Activated CD4-positive, alpha-beta T cell treated with anti-CD3 and anti-CD28 coated beads, Interleukin-2, amount 10 ng/mL, durations not matched to agents 7 days and 5 days (primary cell): ENCODE measurements at places on chromosomes 12 and 14. TPM values are rescaled to one million over a fixed set of nuclear protein-coding genes. Genes with fewer than 3 reads are reported as not detected.

DNA sequence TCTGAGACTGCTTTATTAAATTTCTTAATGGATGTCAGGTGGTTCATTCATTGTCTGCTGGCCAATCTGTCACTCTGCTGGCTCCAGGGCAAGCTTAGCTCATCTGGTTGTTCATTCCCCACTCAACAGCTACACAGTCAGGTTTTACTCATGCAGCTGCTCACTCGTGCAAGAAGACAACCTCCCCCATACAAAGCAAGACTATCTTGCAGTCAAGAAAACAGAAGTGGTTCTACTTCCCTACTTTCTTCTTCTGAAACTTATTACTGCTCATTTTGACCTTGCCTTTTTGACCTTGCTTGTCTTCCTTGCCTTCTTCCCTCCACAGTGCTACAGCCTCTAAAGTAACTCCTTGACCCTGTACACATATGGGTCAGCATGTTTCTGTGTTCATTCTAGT lies 277.9 kb downstream of the SSPN start:
- DNase-seq, result no peak
- H3K27me3 ChIP-seq, result no peaks in the 10 kb centered on the region
- H3K4me3 ChIP-seq, result no peak overlapping the region
- peaks cover 41% of the 10 kb centered on the region for H3K36me3 ChIP-seq
- H3K4me1 ChIP-seq, result peaks cover 26% of the 10 kb centered on the region
- H3K27ac ChIP-seq, result no peak overlapping the region

AMHR2 gene
- not detected for total RNA-seq

KCNC2 gene
- total RNA-seq, result not detected

- H3K27me3 ChIP-seq, result no peaks in the 10 kb centered on the region
- peaks cover 92% of the 10 kb centered on the region for H3K4me1 ChIP-seq
- DNase-seq, result no peak
- peak overlapping the region; percentile 65 for H3K4me3 ChIP-seq
- H3K36me3 ChIP-seq, result peaks cover 66% of the 10 kb centered on the region
These were observed 9.6 kb downstream of the PTPN6 start for GRCh38 chr12:6960593-6961277.

PMCH gene
- not detected for total RNA-seq

GRCh38 chr14:105476831-105477659 lies 2.4 kb downstream of the CRIP2 start:
- H3K27me3 ChIP-seq, result peaks cover 29% of the 10 kb centered on the region
- H3K4me3 ChIP-seq, result no peak overlapping the region
- H3K27ac ChIP-seq, result peak overlapping the region; percentile 41
- peaks cover 4% of the 10 kb centered on the region for H3K36me3 ChIP-seq
- DNase-seq, result no peak

DNA sequence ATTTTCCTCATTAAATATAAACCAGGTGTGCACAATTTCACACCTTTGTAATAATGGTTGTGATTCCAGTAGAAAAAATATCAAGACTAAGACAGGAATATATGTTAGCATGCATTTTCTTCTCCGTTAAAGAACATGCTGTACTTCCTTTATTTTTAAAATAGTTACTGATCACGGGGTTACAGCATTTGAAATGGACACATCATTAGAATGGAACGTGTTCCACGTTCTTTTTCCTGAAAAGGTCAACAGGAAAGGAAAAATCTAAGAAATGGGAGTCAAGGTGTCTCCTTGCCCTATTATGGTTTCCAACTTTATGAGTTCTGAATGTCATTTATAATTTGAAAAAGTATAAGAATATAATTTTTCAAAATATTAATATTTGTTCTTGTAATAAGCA lies 1325.7 kb downstream of the SLC16A7 start:
- no peak overlapping the region for H3K4me3 ChIP-seq
- H3K27ac ChIP-seq, result no peak overlapping the region
- H3K27me3 ChIP-seq, result no peaks in the 10 kb centered on the region
- H3K36me3 ChIP-seq, result no peaks in the 10 kb centered on the region

RTL1 gene
- total RNA-seq, result not detected

- H3K4me3 ChIP-seq, result no peak overlapping the region
- DNase-seq, result no peak
- no peaks in the 10 kb centered on the region for H3K4me1 ChIP-seq
- no peak overlapping the region for H3K27ac ChIP-seq
- no peaks in the 10 kb centered on the region for H3K36me3 ChIP-seq
These were observed 5.4 kb upstream of the DPPA3 start for GRCh38 chr12:7705846-7706245.

GRCh38 chr14:61125867-61126572 lies 145.0 kb downstream of the SLC38A6 start:
- H3K27me3 ChIP-seq, result peaks cover 6% of the 10 kb centered on the region
- H3K4me3 ChIP-seq, result no peak overlapping the region
- no peaks in the 10 kb centered on the region for H3K36me3 ChIP-seq
- H3K4me1 ChIP-seq, result no peaks in the 10 kb centered on the region
- H3K27ac ChIP-seq, result no peak overlapping the region

RASAL1 gene
- 0.40 TPM for total RNA-seq

LIN52 gene
- total RNA-seq, result 14.7 TPM
